ENCODE measurements at places on chromosomes 12 and 14.
A peak's percentile ranks its signal among the peaks of the same experiment; 100 is the strongest.

- DNase-seq: no peak
These were observed 2.0 kb upstream of the RNASE8 start for GRCh38 chr14:21055432-21056117.

- DNase-seq: no peak
These were observed 17.7 kb upstream of the SFSWAP start for GRCh38 chr12:131693149-131693548.

- DNase-seq: peak; percentile 58
These were observed 678 bp downstream of the RPS6KA5 start for GRCh38 chr14:91059576-91060350.

- DNase-seq: no peak
These were observed 4.1 kb downstream of the TEP1 start for GRCh38 chr14:20409226-20409625.

DNA sequence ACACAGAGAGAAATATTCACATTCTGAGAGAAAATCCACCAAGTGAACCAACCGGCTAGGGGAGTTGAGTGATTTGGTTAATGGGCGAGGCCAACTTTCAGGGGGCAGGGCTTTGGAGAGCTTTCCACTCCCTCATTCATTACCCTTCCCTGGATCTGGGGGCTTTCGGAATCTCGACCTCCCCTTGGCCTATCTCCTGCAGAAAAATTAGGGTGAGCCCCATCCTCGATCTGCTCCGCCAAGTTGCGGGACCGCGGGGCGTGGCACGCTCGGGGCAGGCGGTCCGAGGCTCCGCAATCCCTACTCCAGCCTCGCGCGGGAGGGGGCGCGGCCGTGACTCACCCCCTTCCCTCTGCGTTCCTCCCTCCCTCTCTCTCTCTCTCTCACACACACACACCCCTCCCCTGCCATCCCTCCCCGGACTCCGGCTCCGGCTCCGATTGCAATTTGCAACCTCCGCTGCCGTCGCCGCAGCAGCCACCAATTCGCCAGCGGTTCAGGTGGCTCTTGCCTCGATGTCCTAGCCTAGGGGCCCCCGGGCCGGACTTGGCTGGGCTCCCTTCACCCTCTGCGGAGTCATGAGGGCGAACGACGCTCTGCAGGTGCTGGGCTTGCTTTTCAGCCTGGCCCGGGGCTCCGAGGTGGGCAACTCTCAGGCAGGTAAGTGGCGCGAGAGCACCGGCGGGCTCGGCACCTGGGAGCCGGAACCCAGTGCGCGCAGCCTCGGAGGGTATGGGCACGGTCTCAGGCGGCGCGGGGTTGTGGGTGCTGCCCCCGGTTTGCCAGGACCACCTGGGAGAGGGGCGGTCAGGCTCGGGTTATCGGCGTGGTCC lies at the start of gene ERBB3:
Gene ERBB3, plus strand, starts transcription at position 443 of the 833 bp plus-strand sequence. Its CDS starts 136 bp downstream, at position 579.
- peak; percentile 66 for DNase-seq

DNA sequence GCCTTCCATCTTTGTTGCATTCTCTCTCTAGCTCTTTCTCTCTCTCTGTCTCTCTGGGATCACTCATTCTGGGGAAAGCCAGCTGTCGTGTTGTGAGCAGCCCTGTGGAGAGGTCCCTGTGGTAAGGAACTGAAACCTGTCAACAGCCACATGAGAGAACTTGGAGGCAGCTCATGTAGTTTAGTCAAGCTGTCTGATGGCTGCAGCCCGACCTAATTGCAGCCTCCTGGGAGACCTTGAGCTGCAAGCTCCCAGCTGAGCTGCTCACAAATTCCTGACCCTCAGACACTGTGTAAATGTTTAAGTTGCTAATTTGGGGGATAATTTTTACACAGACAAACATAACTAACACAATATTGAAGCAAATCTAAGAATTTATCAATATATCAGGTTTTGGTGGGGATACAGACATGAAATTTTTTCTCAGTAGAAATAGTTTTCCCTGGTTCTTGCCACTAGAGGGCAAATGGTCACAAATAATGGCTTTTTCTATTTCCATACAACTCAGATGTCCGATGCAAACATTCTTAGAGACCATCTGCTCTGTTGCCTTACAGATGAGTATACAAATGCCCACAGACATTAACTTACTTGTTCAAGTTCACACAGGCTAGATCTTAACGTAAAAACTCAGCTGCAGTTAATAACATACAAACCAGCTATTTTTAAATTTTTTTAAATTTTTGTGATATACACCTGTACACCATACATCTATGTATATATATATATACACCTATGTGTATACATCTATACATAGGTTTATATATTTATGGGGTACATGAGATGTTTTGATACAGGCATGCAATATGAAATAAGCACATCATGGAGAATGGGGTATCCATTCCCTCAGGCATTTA lies 15.5 kb upstream of the KRR1 start:
- DNase-seq: peak; percentile 11

DNA sequence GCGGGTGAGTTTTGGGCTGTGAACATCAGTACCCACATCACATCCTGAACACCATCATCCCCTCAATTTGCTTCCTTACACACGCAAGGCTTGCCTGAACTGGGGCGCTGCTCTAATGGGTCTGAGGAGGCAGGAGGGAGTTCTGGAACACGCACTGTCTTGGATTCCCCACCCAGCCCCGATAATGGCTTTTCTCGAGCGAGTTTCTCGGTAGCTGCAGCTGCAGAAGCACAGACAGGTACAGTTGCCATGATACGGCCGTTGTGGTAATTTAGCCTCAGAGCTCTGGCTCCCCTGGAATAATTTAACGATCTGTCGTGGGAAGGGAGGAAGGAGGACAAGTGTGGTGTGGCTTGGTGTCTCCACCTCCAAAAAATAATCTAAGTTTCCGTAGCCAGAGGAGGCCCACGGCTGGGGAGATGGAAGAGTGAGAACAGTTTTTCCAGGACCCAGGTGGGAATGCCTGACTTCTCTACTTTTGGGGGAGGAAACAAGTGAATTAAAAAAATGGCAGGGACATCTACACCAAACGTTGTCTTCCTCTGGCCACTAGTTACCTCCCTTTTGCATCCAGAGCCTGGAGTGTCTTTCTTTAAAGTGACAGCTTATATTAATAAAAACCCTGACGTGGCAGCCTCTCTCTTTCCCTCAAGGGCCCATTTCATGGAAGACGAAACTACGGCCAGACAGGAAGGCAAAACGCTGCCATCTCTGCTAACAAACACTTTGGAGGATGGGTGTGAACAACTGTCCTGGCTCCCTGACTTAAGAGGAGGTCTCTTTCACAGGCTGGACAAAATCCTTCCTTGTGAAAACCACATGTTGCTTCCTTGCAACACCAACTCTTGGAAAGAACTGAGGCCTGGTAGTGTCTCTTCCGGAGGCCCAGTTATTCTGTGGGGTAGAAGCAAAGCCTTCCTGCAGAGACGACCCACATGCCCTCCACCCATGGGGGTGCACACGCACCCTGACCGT lies 84.8 kb downstream of the RBM19 start:
- no peak for DNase-seq

DNA sequence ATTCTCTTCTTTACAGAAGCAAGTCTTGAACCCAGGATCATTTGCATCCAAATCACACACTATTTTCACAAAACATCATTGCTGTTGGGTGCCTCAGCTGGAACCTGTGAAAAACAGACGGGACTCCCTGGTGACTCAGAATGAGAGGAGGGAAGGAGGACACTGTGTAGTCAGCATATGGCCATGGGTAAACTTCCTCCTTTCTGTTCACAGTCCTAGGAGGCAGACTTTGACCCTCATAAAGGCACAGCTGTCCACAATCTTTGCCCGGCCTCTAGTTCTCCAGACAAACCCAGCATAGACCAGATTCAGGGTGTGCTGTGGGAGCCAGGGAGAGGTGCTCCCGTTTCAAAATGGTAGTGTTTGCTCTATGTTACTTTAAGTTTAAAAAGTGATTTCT lies 62.0 kb downstream of the DYRK2 start:
- DNase-seq: peak; percentile 17

DNA sequence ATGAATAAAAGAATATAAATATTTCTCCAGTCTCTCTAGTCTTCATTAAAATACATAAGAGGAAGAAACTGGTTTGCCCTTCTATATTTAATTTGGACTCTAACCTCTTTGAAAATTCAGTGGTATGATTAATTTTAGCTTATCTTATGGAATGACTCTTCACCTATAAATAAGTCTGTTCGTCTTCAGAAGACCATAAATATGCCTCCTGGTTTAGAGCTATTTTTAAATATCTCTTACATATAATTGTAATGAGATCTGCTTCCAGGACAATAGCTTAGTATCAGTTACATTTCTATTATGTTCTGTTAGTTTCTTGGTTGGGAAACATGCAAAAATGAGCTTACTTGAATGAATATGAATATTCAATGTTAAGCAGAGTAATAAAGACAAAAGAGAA lies 257.5 kb upstream of the HMGA2 start:
- DNase-seq: no peak

GRCh38 chr12:84502907-84503787 lies 409.5 kb downstream of the SLC6A15 start:
- DNase-seq: no peak

GRCh38 chr12:6341417-6342139 lies at the start of gene TNFRSF1A:
TSS of gene TNFRSF1A (minus strand) at chr12:6342076. CDS start at chr12:6341814, 262 bp downstream.
- peak; percentile 57 for DNase-seq

- no peak for DNase-seq
These were observed 79.7 kb downstream of the SAMD4A start for GRCh38 chr14:54646626-54647025.

GRCh38 chr12:55641595-55641994 lies 4.9 kb downstream of the OR10P1 start:
- no peak for DNase-seq

- DNase-seq: no peak
These were observed 7.7 kb downstream of the SLC15A4 start for GRCh38 chr12:128815779-128816642.

GRCh38 chr12:100656141-100656540 lies 82.7 kb downstream of the GAS2L3 start:
- DNase-seq: no peak

GRCh38 chr14:99123208-99123870 lies 148.7 kb downstream of the BCL11B start:
- DNase-seq: no peak

DNA sequence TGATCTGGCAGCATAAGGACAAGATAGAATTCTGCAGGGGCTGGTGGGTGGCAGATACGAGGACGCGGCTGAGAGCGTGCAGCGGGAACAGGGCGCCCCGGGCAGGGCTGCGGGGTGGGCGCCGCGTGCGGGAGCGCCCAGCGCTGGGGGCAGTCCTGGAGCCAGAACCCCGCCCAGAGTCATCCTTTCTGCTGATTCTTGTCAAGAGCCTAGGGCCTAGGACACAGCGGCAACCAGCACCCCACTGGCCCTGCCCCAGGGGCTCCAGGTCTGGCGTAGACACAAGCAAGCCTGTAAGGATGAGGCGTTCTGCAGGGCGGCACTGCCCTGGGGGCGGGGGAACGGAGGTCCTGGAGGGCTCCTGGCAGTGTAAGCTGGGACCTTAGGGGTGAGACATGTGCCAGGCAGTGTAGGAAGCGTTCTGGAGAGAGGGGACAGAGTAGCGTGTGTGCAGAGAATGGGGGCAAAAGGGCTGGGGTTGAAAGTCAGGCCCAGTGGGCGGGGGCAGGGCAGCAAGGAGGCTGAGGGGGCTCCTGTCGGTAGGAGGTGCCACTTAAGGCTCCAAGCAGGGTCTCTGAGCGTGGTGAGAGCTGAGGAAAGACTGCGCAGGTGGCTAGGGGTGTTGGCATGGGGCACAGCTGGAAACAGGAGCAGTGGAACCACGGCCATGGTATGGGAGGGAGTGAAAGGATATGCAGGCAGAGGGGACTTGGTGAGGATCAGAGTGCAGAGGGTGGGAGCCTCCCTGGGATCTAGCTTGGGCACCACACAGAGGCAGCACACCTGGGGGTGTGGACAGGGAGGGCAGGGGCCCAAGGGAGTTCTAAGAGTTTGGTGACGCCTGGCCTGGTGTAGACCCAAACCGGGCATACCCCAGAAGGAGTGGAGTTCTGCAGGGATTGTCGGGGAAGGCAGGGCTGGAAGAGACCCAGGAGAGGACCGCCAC lies 845 bp upstream of the AHNAK2 start:
- no peak for DNase-seq

DNA sequence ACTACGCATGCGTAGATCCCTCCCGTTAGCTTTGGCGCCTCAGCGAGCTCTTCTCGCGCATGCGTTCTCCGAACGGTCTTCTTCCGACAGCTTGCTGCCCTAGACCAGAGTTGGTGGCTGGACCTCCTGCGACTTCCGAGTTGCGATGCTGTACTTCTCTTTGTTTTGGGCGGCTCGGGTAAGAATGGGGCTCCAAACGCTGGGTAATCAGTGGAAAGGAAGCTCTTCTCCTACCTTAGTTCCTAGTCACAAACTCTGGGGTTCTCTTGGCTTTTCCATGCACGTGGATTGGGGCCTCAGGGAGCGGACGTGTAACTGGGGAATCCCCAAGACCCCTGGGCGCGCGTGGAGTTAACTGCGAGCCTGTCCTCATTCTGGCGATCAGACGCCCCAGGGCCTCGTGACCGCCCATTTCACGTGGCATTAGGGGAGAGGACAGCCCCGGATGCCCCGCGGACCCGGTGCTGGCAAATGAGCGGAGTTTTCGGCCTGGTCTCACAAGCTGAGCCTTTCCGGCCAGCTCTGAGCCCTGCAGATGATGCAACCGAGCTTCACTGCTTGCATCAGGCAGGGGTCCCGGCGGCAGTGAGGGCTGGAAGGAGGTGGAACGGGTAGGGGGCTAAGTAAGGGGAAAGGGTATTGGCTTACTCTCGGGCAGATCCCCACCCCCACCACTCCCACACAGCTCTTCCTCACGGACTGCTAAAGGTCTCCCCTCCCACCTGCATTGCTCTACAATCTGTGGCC lies at the start of gene SHMT2:
Gene SHMT2, plus strand, starts transcription at position 78 of the 747 bp plus-strand sequence. Its CDS starts 68 bp downstream, at position 146.
- DNase-seq: peak; percentile 94

DNA sequence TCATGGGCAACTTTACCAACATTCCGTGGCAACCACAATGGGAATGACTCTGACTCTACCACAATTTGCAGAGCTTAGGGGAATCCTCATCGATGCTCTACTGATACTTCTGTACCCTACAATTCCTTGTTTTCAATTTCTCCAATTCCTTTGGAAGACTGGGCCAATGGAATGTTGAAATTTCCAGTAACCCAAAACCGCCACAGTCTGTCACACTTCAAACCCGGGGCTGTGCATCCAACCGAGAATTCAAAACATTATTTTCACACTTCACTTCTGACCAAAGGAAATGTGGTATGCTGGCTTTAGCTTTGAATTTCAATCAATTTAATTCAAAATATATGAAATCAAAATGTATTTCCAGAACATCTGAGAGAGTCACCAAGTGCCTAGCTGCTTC lies 951.4 kb downstream of the VRK1 start:
- DNase-seq: no peak

DNA sequence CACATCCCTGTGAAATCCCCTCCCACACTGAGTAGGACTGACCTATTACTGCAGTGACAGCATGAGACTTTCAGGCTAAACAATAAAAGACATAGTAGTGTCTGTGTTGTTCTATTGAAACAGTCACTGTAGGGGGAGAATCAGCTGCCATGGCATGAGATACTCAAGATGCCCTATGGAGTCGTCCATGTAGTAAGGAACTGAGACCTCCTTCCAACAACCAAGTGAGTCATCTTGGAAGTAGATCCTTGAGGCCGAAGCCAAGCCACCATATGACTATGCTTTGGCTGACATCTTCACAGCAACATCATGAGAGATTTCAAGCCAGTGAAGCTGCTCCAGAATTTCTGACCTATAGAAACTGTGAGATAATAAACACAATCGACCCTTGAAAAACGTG lies 12.1 kb upstream of the LRP6 start:
- no peak for DNase-seq

Measured in CD4-positive, alpha-beta T cell treated with Interleukin-4 for 1 hour (primary cell).